Activated T-helper 17 cell treated with anti-CD3 and anti-CD28 coated beads, Interleukin-2, amount 50 U/mL, for 72 hours (primary cell): ENCODE measurements at places on chromosomes 6 and 20. TPM values are rescaled to one million over a fixed set of nuclear protein-coding genes. Genes with fewer than 3 reads are reported as not detected.
A peak's percentile ranks its signal among the peaks of the same experiment; 100 is the strongest.

DNA sequence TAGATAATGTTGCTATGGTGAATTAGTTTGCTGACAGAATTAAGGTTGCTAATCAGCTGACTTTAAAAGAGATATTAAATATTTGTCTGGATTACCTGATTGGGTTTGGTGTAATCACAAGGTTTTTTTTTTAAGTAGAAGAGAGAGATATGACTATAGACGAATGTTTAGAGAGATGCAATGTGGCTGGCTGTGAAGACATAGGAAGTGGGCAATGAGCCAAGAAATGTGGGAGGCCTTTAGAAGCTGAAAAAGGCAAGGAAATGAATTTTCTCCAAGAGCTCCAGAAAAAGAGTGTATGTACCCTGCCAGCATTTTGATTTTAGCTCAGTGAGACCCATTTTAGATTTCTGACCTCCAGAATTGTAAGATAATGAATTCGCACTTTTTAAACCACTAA, 598.3 kb downstream of the PKHD1 start:
- H3K4me1 ChIP-seq = no peaks in the 10 kb centered on the region
- H3K36me3 ChIP-seq = no peaks in the 10 kb centered on the region
- no peak for ATAC-seq
- H3K27me3 ChIP-seq = no peaks in the 10 kb centered on the region

- peaks cover 6% of the 10 kb centered on the region for H3K4me1 ChIP-seq
- H3K27me3 ChIP-seq = no peaks in the 10 kb centered on the region
- H3K4me3 ChIP-seq = no peak overlapping the region
- H3K36me3 ChIP-seq = no peaks in the 10 kb centered on the region
- no peak overlapping the region for H3K27ac ChIP-seq
- no peak for ATAC-seq
Measured at GRCh38 chr6:122752459-122752858, 27.1 kb upstream of the FABP7 start.

- H3K27ac ChIP-seq = no peak overlapping the region
- ATAC-seq = no peak
- H3K27me3 ChIP-seq = peaks cover 3% of the 10 kb centered on the region
- H3K4me3 ChIP-seq = no peak overlapping the region
- no peaks in the 10 kb centered on the region for H3K4me1 ChIP-seq
- no peaks in the 10 kb centered on the region for H3K36me3 ChIP-seq
Measured at GRCh38 chr20:30485331-30486102, 771.9 kb upstream of the DEFB115 start.

DNA sequence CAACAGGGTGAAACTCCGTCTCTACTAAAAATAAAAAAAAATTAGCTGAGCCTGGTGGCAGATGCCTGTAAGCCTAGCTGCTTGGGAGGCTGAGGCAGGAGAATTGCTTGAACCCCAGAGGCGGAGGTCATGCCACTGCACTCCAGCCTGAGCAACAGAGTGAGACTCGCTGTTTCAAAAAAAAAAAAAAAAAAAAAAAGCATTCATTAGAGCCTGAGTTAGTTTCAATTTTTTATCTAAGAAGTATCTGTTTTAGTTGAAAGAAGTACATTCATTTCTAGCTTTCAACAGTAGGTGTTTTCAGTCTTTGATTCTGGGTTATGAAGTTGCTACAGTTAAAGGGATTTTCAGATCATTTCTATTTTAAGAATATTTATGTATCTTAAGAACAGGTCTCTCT, 42.2 kb downstream of the ZNF292 start:
- peaks cover 52% of the 10 kb centered on the region for H3K4me1 ChIP-seq
- H3K4me3 ChIP-seq = peak overlapping the region; percentile 55
- peaks cover 60% of the 10 kb centered on the region for H3K36me3 ChIP-seq
- H3K27me3 ChIP-seq = no peaks in the 10 kb centered on the region

- H3K27me3 ChIP-seq = no peaks in the 10 kb centered on the region
- peaks cover 13% of the 10 kb centered on the region for H3K36me3 ChIP-seq
- H3K27ac ChIP-seq = peak within 1 kb of the TSS; percentile 49
- peaks cover 13% of the 10 kb centered on the region for H3K4me1 ChIP-seq
- H3K4me3 ChIP-seq = peak within 1 kb of the TSS; percentile 66
Measured at GRCh38 chr20:63735859-63736718, at the start of gene LIME1. Gene LIME1 (plus strand): TSS chr20:63736664. CDS start chr20:63737550, 886 bp downstream.

GRCh38 chr20:58875541-58876134, 23.1 kb downstream of the GNAS start:
- no peak for ATAC-seq
- H3K27me3 ChIP-seq = no peaks in the 10 kb centered on the region
- H3K36me3 ChIP-seq = no peaks in the 10 kb centered on the region
- H3K4me3 ChIP-seq = no peak overlapping the region

DNA sequence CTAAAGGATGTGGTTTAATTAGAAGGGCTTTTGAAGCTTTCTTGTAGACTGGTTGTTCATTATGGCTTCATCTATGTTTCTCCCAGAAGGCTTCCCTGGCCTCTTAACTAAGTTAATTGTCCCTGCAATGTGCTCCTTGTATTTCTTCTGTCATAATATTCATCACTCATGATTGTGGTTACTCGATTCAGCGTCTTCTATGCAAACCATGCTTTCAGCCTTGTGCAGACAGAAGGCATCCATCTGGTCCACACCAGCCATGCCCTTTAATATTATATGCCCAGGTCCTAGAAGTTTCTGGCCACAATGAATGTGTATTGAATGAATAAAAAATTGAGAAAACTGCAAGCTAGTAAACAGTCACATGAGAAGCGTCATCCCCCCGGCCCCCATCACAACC, 163.2 kb downstream of the KHDC1L start:
- H3K27ac ChIP-seq = no peak overlapping the region
- ATAC-seq = no peak
- no peaks in the 10 kb centered on the region for H3K36me3 ChIP-seq
- H3K4me1 ChIP-seq = no peaks in the 10 kb centered on the region
- peaks cover 4% of the 10 kb centered on the region for H3K27me3 ChIP-seq

GRCh38 chr6:119124079-119124824, 45.8 kb upstream of the FAM184A start:
- no peak overlapping the region for H3K4me3 ChIP-seq
- no peak overlapping the region for H3K27ac ChIP-seq
- no peak for ATAC-seq
- no peaks in the 10 kb centered on the region for H3K27me3 ChIP-seq
- no peaks in the 10 kb centered on the region for H3K4me1 ChIP-seq

GRCh38 chr6:71512256-71512655, 223.6 kb downstream of the OGFRL1 start:
- H3K36me3 ChIP-seq = no peaks in the 10 kb centered on the region
- H3K4me1 ChIP-seq = no peaks in the 10 kb centered on the region
- H3K4me3 ChIP-seq = no peak overlapping the region
- no peak overlapping the region for H3K27ac ChIP-seq
- peaks cover 8% of the 10 kb centered on the region for H3K27me3 ChIP-seq
- no peak for ATAC-seq

B3GALT4 gene
- total RNA-seq = 5.8 TPM

KHDRBS2 gene
- not detected for total RNA-seq

NFKBIL1 gene
- total RNA-seq = 14.1 TPM

CLIC5 gene
- total RNA-seq = 10.6 TPM
